ENCODE measurements at places on chromosomes 4 and X.

DNA sequence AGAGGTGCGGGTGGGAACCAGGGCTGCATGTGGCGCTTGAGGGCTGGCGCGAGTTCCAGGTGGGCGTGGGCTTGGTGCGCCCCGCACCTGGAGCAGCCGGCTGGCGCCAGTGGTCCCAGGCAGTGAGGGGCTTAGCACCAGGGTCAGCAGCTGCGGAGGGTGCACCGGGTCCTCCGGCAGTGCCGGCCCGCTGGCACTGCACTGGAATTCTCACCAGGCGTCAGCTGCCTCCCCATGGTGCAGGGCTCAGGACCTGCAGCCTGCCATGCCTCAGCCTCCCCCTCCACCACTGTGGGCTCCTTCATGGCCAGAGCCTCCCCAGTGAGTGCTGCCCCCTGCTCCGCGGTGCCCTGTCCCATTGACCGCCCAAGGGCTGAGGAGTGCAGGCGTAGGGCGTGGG is 174.0 kb downstream of the ADAM29 start:
- no peak for DNase-seq

GRCh38 chr4:11631416-11631815 is 202.7 kb upstream of the HS3ST1 start:
- DNase-seq, result no peak

DNA sequence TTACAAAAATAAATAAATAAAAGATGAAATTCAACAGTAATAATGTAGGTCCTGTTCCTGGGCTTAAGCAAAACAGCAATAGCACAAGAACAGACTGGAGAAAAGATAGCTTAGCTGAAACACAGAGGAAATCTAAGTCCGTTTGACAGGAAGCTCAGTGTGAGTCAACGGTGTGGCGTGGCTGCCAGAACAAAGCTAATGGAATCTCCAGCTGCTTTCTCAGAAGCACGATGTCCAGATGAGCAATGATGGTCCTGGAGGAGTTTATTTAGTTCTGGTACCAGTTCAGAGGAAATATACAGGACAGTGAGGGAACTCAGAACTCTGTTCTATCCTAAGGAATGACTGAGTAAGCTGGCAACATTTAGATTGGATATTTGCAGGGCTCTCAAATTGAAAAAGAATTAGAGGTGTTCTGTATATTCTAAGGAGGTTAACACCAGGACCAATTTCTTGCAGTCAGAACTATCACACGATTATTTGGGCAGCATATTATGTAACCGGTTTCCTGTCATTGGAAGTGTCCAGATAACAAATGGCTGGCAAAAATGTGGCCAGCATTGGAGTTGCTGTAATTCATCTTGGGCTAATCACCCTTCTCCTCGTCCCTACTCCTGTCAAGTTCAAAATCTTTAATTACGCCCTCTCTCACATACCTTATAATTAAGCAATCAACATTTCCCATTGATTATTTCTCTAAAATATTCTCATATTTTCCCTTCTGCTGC is 12.7 kb downstream of the GAB3 start:
- peak; percentile 87 for DNase-seq

DNA sequence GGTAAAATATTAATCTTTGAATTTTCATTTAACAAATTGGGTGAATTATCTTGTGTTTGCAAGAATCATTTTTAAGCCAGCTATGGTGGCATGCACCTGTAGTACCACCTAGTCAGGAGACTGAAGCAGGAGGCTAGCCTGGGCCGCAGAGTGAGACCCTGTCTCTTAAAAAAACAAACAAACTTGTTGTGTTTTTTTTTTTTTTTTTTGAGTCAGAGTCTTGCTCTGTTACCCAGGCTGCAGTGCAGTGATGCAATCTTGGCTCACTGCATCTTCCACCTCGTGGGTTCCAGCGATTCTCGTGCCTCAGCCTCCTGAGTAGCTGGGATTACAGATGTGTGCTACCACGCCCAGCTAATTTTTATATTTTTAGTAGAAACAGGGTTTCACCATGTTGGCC is 2.2 kb downstream of the TXLNG start:
- no peak for DNase-seq

GRCh38 chrX:40476958-40477357 is 103.8 kb upstream of the ATP6AP2 start:
- no peak for DNase-seq

- DNase-seq, result no peak
Measured at GRCh38 chr4:33650036-33650435, 2594.3 kb downstream of the ARAP2 start.

GRCh38 chr4:99857307-99857706 is 36.9 kb downstream of the LAMTOR3 start:
- no peak for DNase-seq

DNA sequence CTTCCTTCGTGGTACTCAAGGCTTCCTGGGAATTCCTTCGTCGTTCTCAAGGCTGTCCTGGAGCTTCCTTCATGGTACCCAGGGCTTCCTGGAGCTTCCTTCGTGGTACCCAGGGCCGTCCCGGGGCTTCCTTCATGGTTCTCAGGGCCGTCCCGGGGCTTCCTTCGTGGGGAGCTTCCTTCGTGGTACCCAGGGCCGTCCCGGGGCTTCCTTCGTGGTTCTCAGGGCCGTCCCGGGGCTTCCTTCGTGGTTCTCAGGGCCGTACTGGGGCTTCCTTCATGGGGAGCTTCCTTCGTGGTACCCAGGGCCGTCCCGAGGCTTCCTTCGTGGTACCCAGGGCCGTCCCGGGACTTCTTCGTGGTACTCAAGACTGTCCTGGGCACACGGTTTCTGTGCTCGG is 339.6 kb upstream of the FAT1 start:
- no peak for DNase-seq

DNA sequence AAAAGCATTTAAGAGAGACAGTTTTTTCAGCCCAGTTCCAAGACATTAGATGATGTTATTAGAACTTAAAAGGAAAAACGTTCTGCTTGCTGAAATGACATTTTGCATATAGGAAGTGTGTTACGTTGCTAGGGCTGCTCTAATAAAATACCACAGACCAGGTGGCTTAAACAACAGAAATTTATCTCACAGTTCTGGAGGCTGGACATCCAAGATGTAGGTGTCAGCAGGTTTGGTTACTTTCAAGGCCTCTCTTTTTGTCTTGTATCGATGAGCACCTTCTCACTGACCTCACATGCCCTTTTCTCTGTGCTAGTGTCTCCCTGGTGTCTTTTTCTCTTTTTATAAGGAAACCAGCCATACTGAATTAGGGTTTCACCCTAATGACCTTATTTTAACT is 204.7 kb downstream of the PACRGL start:
- no peak for DNase-seq

- peak; percentile 35 for DNase-seq
Measured at GRCh38 chr4:168433571-168433970, 46.7 kb downstream of the DDX60L start.

GRCh38 chr4:111433441-111433840 is 711.8 kb upstream of the FAM241A start:
- DNase-seq, result no peak

DNA sequence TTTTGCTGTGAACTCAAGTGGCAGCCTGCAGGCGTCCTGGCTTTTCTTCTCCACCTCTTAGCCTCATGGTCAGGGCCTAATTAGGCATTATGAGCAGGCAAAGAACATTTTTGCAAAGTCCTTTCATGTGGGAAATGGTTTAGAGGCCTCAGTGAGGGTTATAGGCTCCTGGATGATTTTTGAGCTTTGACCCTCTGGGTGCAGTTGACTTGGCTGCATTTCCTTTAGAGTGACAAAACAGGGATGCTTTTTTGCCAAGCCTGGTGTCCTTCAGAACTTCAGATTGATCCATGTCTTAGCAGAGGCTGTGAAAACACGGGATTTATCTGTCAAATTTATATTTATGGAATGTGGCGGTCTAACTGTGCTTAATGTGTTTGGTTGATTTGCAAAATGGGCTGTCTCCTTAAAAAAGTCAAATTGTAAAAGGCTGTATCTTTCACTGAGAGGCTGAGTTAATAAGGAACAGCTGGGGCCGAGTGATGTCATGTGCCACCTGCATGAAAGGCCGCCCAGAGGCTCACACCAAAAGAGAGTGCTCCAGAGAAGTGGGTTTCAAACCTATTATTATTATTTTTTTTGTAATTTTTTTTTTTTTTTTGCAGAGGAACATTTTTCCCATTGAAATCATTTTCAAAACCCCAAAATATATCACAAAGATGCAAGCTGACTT is 192.2 kb upstream of the ARX start:
- DNase-seq, result no peak

DNA sequence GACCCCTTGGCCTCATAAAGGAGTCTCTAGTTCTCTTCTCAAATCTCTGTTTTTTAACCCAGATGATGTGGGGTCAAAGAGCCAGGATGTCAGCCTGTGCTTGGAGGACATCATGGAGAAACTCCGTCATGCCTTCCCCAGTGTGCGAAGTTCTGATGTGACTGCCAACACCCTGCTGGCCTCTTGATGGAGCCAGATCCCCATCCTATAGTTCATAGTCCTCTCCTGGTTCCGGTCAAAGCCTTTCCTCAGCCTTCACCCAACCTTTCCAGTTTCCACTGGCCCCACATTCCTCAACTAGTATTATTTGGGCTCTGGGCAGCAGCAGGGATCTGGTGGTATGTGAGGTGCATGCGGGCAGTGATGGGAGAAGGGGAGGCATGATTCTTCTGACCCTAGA is 30.7 kb downstream of the TAF7L start:
- DNase-seq, result no peak

- DNase-seq, result no peak
Measured at GRCh38 chr4:52883707-52884669, 21.9 kb downstream of the RASL11B start.

GRCh38 chr4:72318421-72319170 is 250.4 kb downstream of the ADAMTS3 start:
- DNase-seq, result no peak

- no peak for DNase-seq
Measured at GRCh38 chr4:8207314-8207713, 8.2 kb downstream of the SH3TC1 start.
